Right renal cortex interstitium (tissue), 3 donors: ENCODE measurements at places on chromosomes 5 and 9.

- DNase-seq = no peak
These were observed 440 bp downstream of the ANXA2R start for GRCh38 chr5:43039471-43040286.

- DNase-seq = no peak
These were observed 202.9 kb downstream of the AOPEP start for GRCh38 chr9:94929369-94929756.

GRCh38 chr5:1751026-1751863, 48.4 kb downstream of the MRPL36 start:
- DNase-seq = no peak

DNA sequence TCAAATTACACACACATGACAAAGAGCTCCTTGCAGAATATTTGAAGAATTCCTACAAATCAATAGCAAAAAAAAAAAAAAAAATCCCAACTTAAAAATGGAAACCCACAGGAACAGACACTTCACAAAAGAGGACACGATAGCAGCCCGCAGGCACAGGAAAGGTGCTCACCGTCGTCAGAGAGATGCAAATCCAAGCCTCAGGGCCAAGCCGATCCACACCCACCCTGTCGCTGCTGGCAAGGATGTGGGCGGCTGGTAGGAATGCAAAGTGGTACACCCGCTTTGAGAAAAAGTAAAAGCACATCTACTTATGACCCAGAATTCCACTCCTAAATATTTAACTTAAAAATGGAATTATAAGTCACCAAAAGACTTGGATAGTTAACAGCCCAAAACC, 10.8 kb downstream of the LCN9 start:
- no peak for DNase-seq

DNA sequence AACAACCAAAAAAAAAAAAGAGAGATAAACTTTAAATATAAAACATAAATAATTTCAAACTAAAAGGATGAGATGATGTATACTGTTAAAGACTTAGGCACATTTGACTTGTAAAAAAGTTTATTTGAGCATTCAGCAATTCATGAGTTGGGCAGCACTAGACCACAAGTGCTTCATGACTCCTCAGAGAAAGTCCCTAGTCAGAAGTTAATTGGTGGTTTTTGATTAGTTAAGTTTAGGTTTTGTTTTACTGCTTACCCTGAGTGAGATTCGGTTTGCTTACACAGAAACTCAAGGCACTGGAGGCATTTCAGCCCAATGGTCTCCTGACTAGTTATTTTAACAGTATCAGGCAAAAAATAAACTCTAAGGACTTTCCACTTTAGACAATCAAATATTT, 129.2 kb downstream of the MARCHF11 start:
- no peak for DNase-seq

DNA sequence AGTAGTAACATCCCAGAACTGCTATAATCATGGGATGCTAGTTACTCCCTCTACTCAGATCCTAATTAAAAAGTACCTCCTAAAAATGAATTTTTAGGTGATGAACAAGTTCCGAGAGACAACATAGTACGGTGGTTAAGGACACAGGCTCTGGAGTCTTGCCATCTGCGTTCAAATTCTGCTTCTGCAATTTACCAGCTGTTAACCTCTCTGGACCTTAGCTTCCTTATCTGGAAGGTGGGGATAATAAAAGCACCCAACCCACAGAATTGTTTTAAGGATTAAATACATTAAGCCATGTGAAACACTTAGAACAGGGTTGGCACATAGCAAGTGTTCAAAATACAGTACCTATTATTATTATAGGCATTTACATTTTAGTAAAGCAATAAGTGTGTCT, 77.5 kb upstream of the XPA start:
- DNase-seq = no peak

- no peak for DNase-seq
These were observed 61.8 kb downstream of the PTBP3 start for GRCh38 chr9:112271466-112272098.

- DNase-seq = no peak
These were observed 31.1 kb upstream of the IQGAP2 start for GRCh38 chr5:76371960-76372322.

DNA sequence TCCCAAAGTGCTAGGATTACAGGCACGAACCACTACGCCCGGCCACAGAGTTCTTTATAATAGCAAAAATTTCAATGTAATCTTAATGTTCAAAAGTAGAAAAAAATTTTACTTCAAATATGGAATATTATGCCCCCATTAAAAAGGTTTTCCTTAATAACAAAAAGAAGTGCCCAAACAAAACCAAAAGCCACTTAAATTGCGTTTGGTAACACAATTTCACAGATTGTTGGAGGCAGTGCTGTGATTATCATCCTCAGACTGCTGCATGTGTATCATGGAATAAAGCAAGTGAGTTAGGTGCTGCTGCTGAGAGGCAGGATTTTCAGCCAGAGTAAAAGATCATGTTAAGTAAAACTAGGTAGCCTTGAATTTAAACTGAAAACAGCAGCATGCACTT, 132.7 kb downstream of the COL23A1 start:
- no peak for DNase-seq

GRCh38 chr5:106646106-106646505, 1024.6 kb downstream of the EFNA5 start:
- DNase-seq = no peak

- DNase-seq = no peak
These were observed 132.1 kb upstream of the BRINP1 start for GRCh38 chr9:119501374-119501773.

DNA sequence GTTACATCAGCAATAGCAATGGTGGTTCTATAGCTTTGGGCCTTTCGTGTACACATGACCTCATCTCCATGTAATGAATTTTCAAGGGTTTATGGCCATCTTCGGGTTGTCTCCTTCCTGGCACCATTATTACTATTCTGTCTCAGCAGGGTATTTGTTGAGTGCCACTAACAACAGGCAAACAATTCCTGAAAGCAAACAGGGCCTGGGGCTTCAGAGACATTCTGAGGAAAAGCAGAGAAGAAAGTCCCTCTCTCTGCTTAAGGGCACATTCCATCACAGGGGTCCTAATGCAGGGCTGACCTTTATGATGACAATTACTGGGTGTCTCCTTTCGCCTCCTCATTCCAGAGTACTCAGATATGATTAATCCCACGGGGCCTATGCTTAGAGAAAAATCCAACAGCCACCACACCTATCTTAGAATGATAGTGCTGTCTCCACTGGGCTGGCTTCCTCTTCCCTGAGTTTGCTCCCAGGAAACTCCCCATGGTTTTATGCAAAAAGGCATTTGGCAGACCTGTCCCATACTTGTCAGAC, 540.2 kb upstream of the ZNF462 start:
- no peak for DNase-seq

- DNase-seq = no peak
These were observed 28.4 kb downstream of the MTX3 start for GRCh38 chr5:79962575-79963222.

DNA sequence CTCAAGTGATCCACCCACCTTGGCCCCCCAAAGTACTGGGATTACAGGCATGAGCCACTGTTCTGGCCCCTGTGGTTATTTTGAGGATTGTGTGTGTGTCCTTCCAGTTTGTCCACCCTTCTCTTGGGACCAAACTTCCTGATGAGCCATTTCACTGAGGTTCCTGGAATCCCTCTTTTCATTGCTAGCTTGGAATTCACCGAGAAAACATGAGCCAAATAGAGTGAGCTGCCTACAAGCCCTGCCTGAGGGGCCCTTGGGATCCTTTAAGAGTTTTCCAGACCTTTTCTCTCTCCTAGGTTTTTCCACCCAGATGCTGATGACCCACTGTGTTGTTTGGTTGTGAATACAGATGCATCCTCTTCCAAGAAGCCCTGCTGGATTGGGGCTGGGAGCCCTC, 13.2 kb upstream of the KIF12 start:
- no peak for DNase-seq

DNA sequence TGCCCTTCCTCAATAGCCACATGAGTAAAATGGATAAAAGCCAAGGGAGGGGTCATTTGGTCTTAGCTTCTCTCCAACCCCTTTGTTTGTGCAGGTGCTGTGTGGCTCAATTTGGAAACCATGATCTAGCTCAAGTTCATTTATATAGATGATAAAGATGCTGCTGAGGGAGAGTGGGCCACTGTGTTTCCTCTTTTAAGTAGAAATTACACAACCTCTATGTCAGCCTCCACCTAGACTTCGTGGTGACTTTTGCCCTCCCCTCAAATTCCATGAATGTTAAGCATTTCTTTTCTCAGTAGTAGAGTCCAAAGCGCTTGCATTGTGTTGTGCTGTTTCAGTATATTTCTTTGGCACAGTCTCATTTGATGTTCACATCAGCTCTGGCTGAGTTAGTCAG, 241.4 kb downstream of the ARHGAP26 start:
- no peak for DNase-seq

DNA sequence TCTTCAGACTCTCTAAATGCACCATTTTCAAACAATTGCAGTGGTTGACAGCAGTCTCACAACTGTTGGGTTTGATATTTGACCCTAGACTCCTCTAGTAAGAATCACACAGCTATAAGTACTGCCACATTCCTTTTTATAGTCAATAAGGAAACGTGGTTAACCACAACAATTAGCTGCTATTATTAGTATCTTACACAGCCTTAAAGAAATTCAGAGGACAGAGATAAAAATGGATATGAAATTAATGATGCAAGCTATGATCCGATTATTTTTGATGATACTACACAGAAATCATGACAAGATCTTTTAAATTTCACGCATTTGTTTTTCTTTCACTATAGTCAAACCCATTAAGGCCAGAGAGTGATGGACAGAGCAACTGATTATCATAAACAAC, 288.6 kb upstream of the C9orf72 start:
- no peak for DNase-seq

- no peak for DNase-seq
These were observed 119.4 kb downstream of the GAS1 start for GRCh38 chr9:86827893-86828292.

DNA sequence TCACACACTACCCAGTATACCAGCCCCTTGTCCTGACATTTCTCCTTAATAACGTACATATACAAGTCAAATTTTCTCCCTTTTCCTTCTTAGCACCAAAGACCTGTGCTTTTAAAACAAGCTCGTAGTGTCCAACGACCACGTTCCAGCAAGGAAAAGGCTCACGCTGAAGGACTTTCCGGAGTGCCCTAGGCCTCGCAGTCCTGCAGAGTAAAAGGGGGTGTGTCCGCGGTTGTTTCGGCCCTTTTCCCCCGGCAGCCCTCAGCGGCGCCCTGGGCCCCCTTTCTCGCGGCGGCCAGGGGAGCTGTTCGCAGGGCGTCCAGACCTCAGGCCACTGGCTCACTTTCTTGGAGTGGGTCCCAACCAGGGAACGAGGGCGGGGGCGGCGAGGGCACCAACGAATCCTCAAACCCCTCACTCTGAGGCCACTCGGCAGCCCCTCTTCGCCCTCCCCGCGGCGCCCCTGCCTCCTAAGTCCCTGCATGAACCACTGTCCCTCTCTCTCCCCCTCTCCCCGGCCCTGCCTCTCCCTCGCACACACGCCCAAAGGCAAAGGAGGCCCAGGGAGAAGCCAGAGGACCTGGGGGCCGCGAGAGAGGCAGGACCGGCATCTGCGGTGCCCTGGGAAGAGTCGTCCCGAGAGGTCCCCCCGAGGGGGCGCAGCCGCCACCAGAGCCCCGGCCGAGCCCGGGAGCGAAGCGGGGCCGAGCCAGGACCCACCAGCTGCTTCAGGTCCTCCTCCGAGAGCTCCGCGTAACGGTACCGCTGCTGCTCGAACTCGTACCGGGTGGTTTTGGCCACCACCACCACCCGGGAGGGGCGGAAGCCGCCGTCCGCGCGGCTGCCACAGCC, 720 bp downstream of the NADK2 start:
- no peak for DNase-seq

GRCh38 chr5:146185161-146185560, 2.7 kb upstream of the LARS1 start:
- no peak for DNase-seq

DNA sequence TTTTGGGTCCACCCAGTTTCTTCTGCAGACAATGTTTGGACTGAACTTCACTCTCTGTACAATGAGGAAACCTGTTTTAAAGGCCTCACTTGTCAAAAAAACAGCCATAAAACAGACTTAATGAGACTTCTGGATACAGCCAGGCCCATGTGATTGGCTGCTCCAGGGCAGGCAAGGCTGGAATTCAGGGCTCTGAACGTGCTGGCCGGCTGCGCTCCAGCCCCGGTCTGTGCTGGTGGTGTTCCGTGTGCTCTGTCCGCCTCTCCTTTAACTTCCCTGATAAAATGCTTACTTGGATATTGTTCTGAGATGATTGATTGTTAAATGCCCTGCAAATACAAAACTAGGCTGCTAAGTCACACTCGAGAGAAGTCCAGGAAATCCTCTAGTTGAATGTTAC, 131.2 kb upstream of the KLF4 start:
- no peak for DNase-seq

DNA sequence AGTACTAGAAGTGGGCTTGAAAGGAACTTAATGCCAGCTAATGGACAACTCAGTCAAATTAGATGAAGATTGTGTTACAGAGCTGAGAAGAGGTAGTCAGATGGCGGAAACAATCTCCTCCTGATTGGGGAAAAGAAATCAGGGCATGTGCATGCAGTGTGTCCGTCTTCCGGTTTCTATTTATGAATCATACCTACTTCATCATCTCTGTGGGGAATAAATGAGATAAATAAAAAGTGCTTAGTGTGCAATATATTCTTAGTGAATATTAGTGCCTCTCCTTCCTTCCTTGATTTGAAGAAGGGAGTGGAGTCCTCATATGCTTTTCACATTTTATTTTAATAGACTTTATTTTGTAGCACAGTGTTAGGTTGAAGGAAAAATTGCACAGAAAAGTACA, 108.7 kb upstream of the NFIL3 start:
- no peak for DNase-seq

DNA sequence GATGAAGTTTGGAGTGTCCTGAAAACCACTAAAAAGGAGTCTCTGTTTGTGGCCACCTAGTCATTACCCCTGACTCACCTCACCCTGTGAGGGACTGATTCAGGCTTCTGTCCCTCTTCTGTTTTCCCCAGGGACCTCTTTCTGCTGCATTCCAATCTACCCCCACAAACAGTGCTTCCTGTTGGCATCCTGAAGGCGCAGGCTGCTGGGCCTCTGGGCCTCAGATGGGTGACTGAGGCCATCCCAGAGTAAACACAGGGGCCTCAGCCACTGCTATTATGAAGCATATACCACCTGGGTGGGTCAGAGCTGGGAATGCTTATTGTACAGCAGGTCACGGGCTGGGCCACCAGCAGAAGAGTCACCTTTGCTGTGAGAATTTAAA, 20.0 kb downstream of the MORN5 start:
- DNase-seq = no peak

GRCh38 chr5:44869928-44870327, 61.2 kb downstream of the MRPS30 start:
- DNase-seq = peak; percentile 47

DNA sequence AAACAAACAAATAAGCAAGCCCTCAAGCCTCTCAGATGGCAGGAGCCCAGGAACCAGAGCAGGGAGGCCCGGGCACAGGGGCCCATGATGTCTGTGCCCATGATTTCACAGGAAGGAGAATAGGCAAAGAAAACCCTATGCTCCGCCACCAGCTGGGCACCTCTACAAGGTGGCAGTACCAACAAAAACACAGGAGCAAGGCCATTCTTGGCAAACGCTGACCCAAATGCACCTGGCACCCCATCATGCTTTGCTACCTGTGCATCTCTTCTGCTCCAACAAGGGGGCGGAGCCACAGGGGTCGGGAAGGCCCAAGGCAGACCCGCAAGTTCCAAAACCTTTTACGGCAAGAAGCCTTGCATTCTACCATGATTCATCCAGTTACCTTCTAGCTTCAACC, 3.1 kb downstream of the BRD3 start:
- no peak for DNase-seq
